ENCODE measurements at places on chromosomes 4 and X. TPM values are rescaled to one million over a fixed set of nuclear protein-coding genes. Genes with fewer than 3 reads are reported as not detected.

The AREG gene
- not detected for total RNA-seq

The PITX2 gene
- total RNA-seq: 0.90 TPM

The PNCK gene
- total RNA-seq: 0.52 TPM

The ETNPPL gene
- 0.52 TPM for total RNA-seq

The GNL3L gene
- 71.8 TPM for total RNA-seq

The RNF150 gene
- total RNA-seq: 2.7 TPM

The FGG gene
- not detected for total RNA-seq

The DAPP1 gene
- total RNA-seq: not detected

The UGT2B7 gene
- not detected for total RNA-seq

The CYBB gene
- not detected for total RNA-seq

- H3K36me3 ChIP-seq: no peaks in the 10 kb centered on the region
- H3K27me3 ChIP-seq: no peaks in the 10 kb centered on the region
- no peak for DNase-seq
- H3K4me3 ChIP-seq: no peak overlapping the region
- no peak overlapping the region for H3K27ac ChIP-seq
These were observed 132.1 kb upstream of the SLC4A4 start for GRCh38 chr4:71206763-71207162.

GRCh38 chr4:184165291-184165690 is 52.4 kb downstream of the ENPP6 start:
- no peak overlapping the region for H3K27ac ChIP-seq
- DNase-seq: no peak
- H3K4me1 ChIP-seq: no peaks in the 10 kb centered on the region
- H3K36me3 ChIP-seq: no peaks in the 10 kb centered on the region

- H3K27me3 ChIP-seq: peaks cover under 1% of the 10 kb centered on the region
- peak overlapping the region; percentile 64 for H3K27ac ChIP-seq
- H3K36me3 ChIP-seq: no peaks in the 10 kb centered on the region
- H3K4me3 ChIP-seq: no peak overlapping the region
- peak; percentile 68 for DNase-seq
These were observed 133.0 kb downstream of the SHROOM4 start for GRCh38 chrX:50680990-50681389.

DNA sequence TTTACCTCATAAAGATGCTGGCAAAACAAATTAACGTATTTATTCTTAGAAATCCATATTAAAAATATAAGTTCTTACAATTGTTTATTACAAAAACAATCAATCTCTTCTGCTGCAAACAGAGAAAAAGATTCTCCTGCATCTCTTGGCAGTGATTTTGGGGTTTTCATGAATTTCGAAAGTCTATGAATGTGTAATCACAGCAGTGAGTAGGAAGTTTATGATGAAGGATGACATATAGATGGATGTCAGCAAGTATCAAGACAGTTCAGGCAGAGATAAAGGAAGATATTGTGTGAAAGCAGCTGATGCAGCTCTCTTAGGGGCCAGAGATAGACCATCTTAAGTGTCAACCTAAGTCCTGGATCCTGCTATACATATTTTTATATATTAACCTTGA is 196.9 kb upstream of the BANK1 start:
- no peak for DNase-seq
- H3K4me3 ChIP-seq: no peak overlapping the region
- H3K36me3 ChIP-seq: no peaks in the 10 kb centered on the region

GRCh38 chr4:120053911-120054310 is 12.7 kb downstream of the MAD2L1 start:
- peaks cover 18% of the 10 kb centered on the region for H3K4me1 ChIP-seq
- peaks cover 9% of the 10 kb centered on the region for H3K36me3 ChIP-seq
- H3K27ac ChIP-seq: no peak overlapping the region
- DNase-seq: no peak

- no peaks in the 10 kb centered on the region for H3K27me3 ChIP-seq
- peaks cover 68% of the 10 kb centered on the region for H3K4me1 ChIP-seq
- no peak overlapping the region for H3K4me3 ChIP-seq
- no peak for DNase-seq
- H3K36me3 ChIP-seq: no peaks in the 10 kb centered on the region
These were observed 79.1 kb downstream of the WWC2 start for GRCh38 chr4:183178201-183178600.

DNA sequence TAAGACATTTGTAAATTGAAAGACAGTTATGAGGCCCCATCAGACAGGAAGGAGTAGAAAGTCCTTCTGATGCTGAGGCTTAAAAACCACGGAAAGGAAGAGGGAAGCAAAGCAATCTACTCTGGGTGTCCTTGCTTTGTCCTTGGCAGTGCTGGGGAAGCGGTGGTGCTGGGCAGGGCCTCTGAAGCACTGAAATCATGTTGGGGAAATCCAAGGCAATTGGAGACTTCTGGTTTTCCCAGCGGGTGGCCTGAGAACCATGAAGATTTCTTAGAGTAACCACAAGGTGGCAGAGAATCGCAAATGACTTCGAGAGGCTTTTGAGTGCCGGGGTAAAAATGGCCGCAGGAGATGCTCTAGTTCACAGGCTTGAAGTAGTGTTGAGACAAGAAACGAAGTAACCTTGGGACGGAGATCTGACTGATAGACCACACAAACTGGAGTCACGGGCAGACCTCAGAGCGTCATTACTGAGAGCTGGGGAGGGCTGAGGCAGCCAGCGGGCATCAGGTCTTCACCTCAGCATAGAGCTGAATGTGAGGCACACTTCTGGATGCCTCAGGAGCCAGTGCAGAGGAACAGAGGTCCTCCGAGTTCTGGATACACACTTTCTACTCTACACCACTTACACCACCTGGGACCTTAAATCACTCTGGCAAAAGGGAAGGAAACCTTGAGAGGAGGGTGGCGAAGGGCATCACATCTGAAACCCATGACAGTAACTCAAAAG is 130.7 kb upstream of the GPRIN3 start:
- H3K4me1 ChIP-seq: no peaks in the 10 kb centered on the region
- peak; percentile 60 for DNase-seq
- H3K27ac ChIP-seq: no peak overlapping the region
- H3K4me3 ChIP-seq: no peak overlapping the region
- no peaks in the 10 kb centered on the region for H3K27me3 ChIP-seq

GRCh38 chr4:176475067-176475466 is 155.3 kb downstream of the SPCS3 start:
- H3K27ac ChIP-seq: no peak overlapping the region
- H3K4me3 ChIP-seq: no peak overlapping the region
- H3K27me3 ChIP-seq: no peaks in the 10 kb centered on the region
- no peak for DNase-seq

- H3K27me3 ChIP-seq: no peaks in the 10 kb centered on the region
- peak overlapping the region; percentile 16 for H3K27ac ChIP-seq
- peaks cover 5% of the 10 kb centered on the region for H3K36me3 ChIP-seq
- peaks cover 8% of the 10 kb centered on the region for H3K4me1 ChIP-seq
These were observed 1.8 kb downstream of the ABCD1 start for GRCh38 chrX:153726286-153727122.

GRCh38 chrX:10467793-10468192 is 152.6 kb downstream of the MID1 start:
- H3K36me3 ChIP-seq: no peaks in the 10 kb centered on the region
- no peaks in the 10 kb centered on the region for H3K4me1 ChIP-seq
- no peaks in the 10 kb centered on the region for H3K27me3 ChIP-seq
- H3K4me3 ChIP-seq: no peak overlapping the region
- H3K27ac ChIP-seq: no peak overlapping the region

GRCh38 chrX:31547816-31548215 is 476.0 kb upstream of the FTHL17 start:
- H3K4me3 ChIP-seq: no peak overlapping the region
- H3K4me1 ChIP-seq: no peaks in the 10 kb centered on the region
- H3K36me3 ChIP-seq: no peaks in the 10 kb centered on the region
- H3K27me3 ChIP-seq: no peaks in the 10 kb centered on the region
- no peak for DNase-seq

DNA sequence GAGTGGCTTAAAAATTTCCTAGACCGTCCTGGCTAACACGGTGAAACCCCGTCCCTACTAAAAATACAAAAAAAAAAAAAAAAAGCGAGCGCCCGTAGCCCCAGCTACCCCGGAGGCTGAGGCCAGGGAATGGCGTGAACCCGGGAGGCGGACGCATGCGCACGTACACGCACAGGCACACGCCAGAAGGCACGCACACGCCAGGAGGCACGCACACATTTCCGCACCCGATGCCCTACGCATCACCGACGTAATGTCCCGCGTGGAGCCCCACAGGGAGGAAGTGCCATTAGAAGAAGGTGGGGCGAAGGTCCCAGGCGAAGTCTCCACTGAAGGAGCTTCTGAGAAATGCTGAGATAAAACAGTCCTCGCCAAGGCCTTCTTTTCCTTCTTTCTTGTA is 41.4 kb downstream of the NLGN4X start:
- no peak overlapping the region for H3K4me3 ChIP-seq
- no peak for DNase-seq
- H3K27me3 ChIP-seq: no peaks in the 10 kb centered on the region
- H3K36me3 ChIP-seq: no peaks in the 10 kb centered on the region

GRCh38 chrX:24216827-24217226 is 67.3 kb downstream of the ZFX start:
- no peaks in the 10 kb centered on the region for H3K27me3 ChIP-seq
- H3K27ac ChIP-seq: no peak overlapping the region
- peaks cover 8% of the 10 kb centered on the region for H3K36me3 ChIP-seq
- H3K4me1 ChIP-seq: peaks cover 4% of the 10 kb centered on the region
- H3K4me3 ChIP-seq: no peak overlapping the region

DNA sequence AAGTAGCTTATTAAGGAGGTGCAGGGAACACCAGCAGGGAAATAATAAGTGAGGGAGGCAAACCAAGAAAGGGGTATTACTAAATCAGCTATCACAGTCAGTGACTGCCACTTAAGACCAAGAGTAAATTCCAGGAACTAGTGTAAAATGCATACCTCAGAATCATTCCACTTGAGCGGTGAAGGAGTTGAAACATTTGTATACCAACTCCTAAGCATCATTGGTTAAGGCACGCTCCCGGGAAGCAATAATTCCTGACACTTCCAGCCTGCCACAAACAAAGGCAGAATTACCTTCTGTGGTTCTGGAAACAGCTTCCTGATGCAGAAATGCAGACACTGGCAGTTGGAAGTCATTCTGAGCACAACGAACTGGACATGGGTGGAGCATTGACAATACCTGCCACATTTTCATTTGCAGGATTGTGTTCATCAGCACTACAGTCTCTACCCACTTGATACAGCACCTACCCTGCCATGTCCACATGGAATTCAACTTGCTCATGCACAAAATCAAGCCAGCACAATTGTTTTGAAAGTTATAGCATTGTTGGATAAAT is 82.1 kb downstream of the PPP1R2C start:
- no peaks in the 10 kb centered on the region for H3K27me3 ChIP-seq
- H3K4me3 ChIP-seq: no peak overlapping the region
- no peak overlapping the region for H3K27ac ChIP-seq

DNA sequence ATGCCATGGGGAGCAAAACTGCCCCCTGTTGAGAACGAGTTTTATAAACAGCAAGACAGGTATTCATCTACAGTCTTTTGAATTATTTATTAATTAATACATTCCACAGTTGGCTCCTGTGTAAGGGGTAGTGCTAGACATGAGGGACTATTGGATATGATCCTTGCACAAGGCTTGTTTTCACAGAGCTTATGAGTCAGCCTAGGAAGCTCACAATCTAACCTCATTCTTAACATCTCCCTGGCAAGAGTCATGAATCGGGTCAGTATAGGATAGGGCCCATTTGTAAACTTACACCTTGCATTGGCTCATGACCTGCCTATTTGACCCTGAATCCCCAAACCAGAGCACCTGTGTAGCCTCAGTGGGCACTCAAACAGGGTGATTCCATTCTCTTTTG is 209.1 kb upstream of the HCCS start:
- DNase-seq: no peak
- no peaks in the 10 kb centered on the region for H3K4me1 ChIP-seq
- H3K36me3 ChIP-seq: no peaks in the 10 kb centered on the region
- no peak overlapping the region for H3K27ac ChIP-seq
- H3K27me3 ChIP-seq: no peaks in the 10 kb centered on the region

DNA sequence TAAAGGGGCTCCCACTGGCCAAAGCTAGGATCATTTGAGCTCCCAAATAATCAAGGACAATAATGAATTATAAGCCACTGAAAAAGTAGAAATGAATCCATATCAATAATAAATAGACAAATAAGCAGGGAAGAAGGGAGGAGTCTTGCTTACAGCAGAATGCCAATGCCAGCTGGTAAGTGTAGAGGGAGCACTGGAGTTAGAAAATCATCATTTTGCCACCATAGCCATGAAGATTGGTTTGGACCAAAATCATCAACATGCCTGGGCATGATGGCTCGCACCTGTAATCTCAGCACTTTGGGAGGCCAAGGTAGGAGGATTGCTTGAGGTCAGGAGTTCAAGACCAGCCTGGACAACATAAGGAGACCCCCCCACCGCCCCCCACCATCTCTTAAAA is 20.4 kb upstream of the SH3KBP1 start:
- no peaks in the 10 kb centered on the region for H3K27me3 ChIP-seq
- H3K27ac ChIP-seq: no peak overlapping the region
- no peaks in the 10 kb centered on the region for H3K36me3 ChIP-seq
- no peaks in the 10 kb centered on the region for H3K4me1 ChIP-seq

DNA sequence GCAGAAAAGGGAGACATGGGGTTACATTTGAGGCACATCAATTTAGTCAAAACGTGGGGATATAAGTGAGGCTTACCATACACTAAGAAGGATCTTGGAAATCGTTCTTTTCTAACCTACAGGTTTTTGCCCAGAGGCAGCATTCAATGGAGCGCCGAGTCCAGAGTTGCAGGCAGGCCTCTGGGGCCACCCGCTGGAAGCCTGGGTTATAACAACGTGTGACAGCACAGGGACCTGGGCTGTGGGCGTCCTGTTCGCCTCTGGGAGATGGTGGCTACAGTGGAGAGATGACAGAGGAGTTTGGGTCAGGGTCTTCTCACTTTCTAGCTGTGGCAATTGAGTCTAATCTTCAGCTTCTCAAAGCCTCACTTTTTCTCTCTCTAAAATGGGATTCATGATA is 53.9 kb downstream of the ENPP6 start:
- no peak overlapping the region for H3K27ac ChIP-seq
- DNase-seq: peak; percentile 74
- H3K4me3 ChIP-seq: no peak overlapping the region
- no peaks in the 10 kb centered on the region for H3K27me3 ChIP-seq

DNA sequence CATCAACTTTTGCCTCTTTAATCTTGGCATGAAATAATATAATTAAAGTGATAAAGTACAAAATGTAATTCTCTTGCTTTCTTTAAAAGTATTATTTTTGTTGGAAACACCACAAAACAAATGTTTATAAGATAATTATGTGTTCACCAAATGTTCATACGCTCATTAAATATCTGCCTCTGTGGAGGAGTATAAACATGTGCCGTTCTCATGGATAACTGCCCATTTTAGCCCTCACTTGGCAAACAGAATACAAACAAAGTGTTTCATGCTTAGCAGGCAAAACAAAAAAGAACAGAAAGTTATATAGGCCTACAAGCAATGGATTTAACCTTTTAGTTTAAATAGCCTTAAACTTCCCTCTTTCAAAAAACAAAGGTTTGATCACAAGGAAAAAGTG is 800.5 kb upstream of the DIAPH2 start:
- H3K36me3 ChIP-seq: no peaks in the 10 kb centered on the region
- H3K27ac ChIP-seq: no peak overlapping the region
- H3K4me1 ChIP-seq: peaks cover 20% of the 10 kb centered on the region
- DNase-seq: no peak
- H3K27me3 ChIP-seq: no peaks in the 10 kb centered on the region

DNA sequence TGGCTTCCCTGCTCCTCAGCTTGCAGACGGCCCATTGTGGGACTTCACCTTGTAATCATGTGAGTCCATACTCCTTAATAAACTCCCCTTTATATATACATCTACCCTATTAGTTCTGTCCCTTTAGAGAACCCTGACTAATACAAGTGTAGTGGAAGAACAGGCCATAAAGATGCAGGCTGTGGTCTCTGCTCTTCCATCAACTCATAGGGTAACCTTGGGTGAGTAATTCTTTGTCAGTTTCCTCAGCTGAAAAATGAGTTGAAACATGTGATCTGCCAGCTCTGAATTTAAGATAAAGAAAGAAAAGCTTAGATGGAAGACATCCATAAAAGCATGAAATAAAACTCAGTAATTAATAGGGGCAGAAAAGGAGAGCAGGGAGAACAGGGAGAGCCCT is 103.6 kb downstream of the ENOX2 start:
- no peak overlapping the region for H3K4me3 ChIP-seq
- H3K36me3 ChIP-seq: no peaks in the 10 kb centered on the region
- DNase-seq: no peak
